ENCODE measurements at places on chromosomes 3 and 15.
A peak's percentile ranks its signal among the peaks of the same experiment; 100 is the strongest.

- no peaks in the 10 kb centered on the region for H3K36me3 ChIP-seq
- H3K4me3 ChIP-seq = no peak overlapping the region
- H3K27ac ChIP-seq = peak overlapping the region; percentile 48
These were observed 21.7 kb downstream of the SH3BP5 start for GRCh38 chr3:15310491-15311370.

DNA sequence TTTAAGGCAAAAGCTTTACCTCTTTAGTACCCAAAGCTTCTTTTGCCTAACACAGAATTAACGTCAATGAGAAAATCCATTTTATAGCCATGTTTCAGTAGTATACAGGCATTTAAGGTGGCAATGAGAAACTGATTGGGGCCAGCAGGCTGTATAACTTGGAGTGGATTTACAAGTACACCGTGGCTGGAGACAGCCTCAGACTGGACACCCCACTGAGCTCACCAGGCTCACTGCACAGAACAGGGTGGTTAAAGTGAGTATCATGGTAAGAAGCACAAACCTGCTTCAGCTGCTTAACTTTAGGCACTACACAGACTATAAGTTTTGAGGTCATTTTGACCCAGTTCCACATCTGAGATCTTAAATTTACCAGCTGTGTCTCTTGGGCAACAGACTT is 8.9 kb downstream of the CPOX start:
- no peak overlapping the region for H3K27ac ChIP-seq
- H3K27me3 ChIP-seq = no peaks in the 10 kb centered on the region
- no peak for DNase-seq
- peaks cover 19% of the 10 kb centered on the region for H3K36me3 ChIP-seq

GRCh38 chr15:74782259-74783071 is 585 bp downstream of the CSK start:
- peak overlapping the region; percentile 77 for H3K4me3 ChIP-seq
- H3K36me3 ChIP-seq = peaks cover 22% of the 10 kb centered on the region
- peak; percentile 59 for DNase-seq
- H3K27me3 ChIP-seq = peaks cover 3% of the 10 kb centered on the region
- H3K4me1 ChIP-seq = peaks cover 73% of the 10 kb centered on the region

GRCh38 chr3:4665197-4665596 is 172.0 kb downstream of the ITPR1 start:
- H3K27me3 ChIP-seq = no peaks in the 10 kb centered on the region
- H3K4me1 ChIP-seq = peaks cover 5% of the 10 kb centered on the region
- H3K4me3 ChIP-seq = no peak overlapping the region

DNA sequence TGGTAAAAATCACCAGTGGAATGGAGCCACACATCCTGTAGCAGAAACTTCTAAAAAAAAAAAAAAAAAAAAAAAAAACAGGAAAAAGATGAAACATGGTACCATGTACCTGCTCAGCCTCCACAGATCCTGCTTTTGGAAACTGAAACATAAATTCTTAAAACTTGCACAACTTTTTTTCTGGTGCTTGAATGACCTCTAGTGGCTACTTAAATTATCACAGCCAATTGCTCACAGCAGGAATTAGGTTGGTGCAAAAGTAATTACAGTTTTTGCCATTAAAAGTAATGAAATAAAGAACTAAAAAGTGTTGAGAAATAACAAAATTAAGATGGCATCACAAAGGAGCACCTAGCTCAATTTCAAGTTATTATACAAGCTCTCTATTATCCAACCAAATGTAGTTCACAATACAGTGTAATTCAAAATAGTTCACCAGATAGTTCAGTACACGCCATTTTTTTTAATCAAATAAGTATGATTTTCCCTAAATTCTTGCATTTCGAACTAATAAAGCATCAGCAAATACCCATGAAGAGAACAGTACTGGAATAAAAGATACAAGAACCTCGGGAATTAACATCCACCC is 80.6 kb downstream of the ULK4 start:
- H3K27ac ChIP-seq = no peak overlapping the region
- no peak overlapping the region for H3K4me3 ChIP-seq
- peak; percentile 73 for DNase-seq
- no peaks in the 10 kb centered on the region for H3K4me1 ChIP-seq

DNA sequence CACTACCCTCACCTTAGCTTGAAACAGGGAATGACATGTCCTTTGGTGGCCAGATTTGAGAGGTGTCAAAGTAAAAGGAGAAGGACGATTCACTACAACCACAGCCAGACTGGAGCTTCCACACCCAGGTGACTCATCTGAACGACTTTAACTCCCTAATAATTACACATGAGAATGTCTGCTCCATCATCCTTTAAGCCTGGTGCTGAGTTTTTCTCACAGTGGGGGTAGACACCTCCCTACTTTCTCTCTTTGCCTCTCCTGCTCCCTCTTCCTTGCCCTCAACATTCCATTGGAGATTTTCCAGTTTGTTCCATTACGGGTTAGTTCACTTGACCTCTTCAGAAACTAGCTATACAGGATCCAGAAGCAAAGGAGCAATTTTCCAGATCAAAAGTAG is 154.3 kb upstream of the BHLHE40 start:
- H3K27ac ChIP-seq = no peak overlapping the region
- H3K27me3 ChIP-seq = no peaks in the 10 kb centered on the region
- H3K36me3 ChIP-seq = peaks cover 18% of the 10 kb centered on the region
- peaks cover 47% of the 10 kb centered on the region for H3K4me1 ChIP-seq
- H3K4me3 ChIP-seq = no peak overlapping the region

- peak; percentile 15 for DNase-seq
- H3K4me3 ChIP-seq = no peak overlapping the region
- no peaks in the 10 kb centered on the region for H3K36me3 ChIP-seq
These were observed 14.2 kb downstream of the ZNF80 start for GRCh38 chr3:114223143-114223542.
